ENCODE measurements at places on chromosomes 12 and 14. TPM values are rescaled to one million over a fixed set of nuclear protein-coding genes. Genes with fewer than 3 reads are reported as not detected.

Gene ANO2
- total RNA-seq: not detected

Gene SLC6A13
- 3.3 TPM for total RNA-seq

Gene TMPRSS12
- not detected for total RNA-seq

Gene PIANP
- 0.76 TPM for total RNA-seq

Gene VDR
- 217 TPM for total RNA-seq

Gene OR4E2
- not detected for total RNA-seq

Gene IRAK3
- 1.3 TPM for total RNA-seq

Gene GDF3
- total RNA-seq: not detected

- H3K4me1 ChIP-seq: no peaks in the 10 kb centered on the region
- H3K27ac ChIP-seq: no peak overlapping the region
- H3K4me3 ChIP-seq: no peak overlapping the region
These were observed 13.4 kb upstream of the SLC38A4 start for GRCh38 chr12:46839232-46839631.

DNA sequence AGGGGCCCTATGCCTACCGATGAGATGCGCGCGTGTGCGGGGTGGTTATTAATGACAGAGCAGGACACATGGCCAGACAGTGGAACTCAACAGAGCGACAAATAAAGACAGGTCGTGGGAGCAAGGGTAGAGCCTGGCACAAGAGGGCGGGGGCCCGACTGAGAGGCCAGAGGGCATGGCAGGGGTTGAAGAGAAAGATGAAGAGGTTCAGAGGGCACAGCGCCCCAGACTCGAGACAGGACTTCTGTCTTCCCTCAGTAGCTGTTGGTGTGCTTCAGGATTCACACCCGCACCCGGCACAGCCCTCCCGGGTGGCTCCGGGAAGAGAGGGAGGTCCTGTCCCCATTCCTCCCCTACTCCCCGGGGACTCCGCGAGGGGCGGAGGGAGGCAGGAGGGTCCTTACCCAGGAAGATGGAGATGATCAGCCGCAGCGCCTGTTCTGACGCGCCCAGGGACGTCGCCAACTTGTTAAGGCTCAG, 366 bp downstream of the LPCAT3 start:
- peak overlapping the region; percentile 92 for H3K27ac ChIP-seq
- DNase-seq: peak; percentile 46
- peak overlapping the region; percentile 89 for H3K4me3 ChIP-seq
- H3K4me1 ChIP-seq: peaks cover 43% of the 10 kb centered on the region
- H3K27me3 ChIP-seq: no peaks in the 10 kb centered on the region
- peaks cover 3% of the 10 kb centered on the region for H3K36me3 ChIP-seq

- no peaks in the 10 kb centered on the region for H3K36me3 ChIP-seq
- H3K27ac ChIP-seq: no peak overlapping the region
- H3K4me1 ChIP-seq: peaks cover 8% of the 10 kb centered on the region
- H3K4me3 ChIP-seq: no peak overlapping the region
- no peak for DNase-seq
- H3K27me3 ChIP-seq: no peaks in the 10 kb centered on the region
These were observed 363.1 kb upstream of the OR4E1 start for GRCh38 chr14:22036541-22037239.

- DNase-seq: no peak
- no peak overlapping the region for H3K27ac ChIP-seq
- peaks cover 58% of the 10 kb centered on the region for H3K4me1 ChIP-seq
- H3K36me3 ChIP-seq: no peaks in the 10 kb centered on the region
- H3K27me3 ChIP-seq: no peaks in the 10 kb centered on the region
These were observed 57.2 kb upstream of the CCND2 start for GRCh38 chr12:4216187-4216927.

GRCh38 chr12:41221491-41221890, 33.4 kb downstream of the PDZRN4 start:
- no peak overlapping the region for H3K27ac ChIP-seq
- no peak overlapping the region for H3K4me3 ChIP-seq
- no peaks in the 10 kb centered on the region for H3K27me3 ChIP-seq
- DNase-seq: no peak
- no peaks in the 10 kb centered on the region for H3K36me3 ChIP-seq
- H3K4me1 ChIP-seq: no peaks in the 10 kb centered on the region

DNA sequence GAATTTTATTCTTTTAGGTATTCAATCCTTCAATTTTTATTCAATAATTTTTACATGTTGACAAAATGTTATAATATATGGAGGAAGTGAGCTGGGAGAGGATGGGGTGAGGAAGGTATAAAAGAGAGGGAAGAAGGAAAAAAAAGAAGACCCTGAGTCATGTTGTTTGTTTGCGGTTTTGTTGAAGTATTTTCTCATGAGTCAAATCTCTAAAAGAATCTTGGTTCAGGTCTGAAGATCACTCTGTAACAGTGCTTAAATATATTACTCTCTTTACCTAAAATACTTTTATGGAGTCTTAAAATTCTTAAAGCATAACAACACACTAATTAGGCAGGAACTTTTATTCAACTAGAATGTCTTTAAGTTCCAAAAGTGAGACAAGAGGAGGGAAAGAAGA, 489.6 kb upstream of the GARIN6 start:
- H3K27me3 ChIP-seq: no peaks in the 10 kb centered on the region
- no peak overlapping the region for H3K4me3 ChIP-seq
- DNase-seq: no peak
- H3K27ac ChIP-seq: no peak overlapping the region

- no peak overlapping the region for H3K4me3 ChIP-seq
- peaks cover 26% of the 10 kb centered on the region for H3K4me1 ChIP-seq
- peaks cover 5% of the 10 kb centered on the region for H3K36me3 ChIP-seq
- H3K27ac ChIP-seq: no peak overlapping the region
These were observed 11.1 kb downstream of the AKAP5 start for GRCh38 chr14:64476438-64476837.

DNA sequence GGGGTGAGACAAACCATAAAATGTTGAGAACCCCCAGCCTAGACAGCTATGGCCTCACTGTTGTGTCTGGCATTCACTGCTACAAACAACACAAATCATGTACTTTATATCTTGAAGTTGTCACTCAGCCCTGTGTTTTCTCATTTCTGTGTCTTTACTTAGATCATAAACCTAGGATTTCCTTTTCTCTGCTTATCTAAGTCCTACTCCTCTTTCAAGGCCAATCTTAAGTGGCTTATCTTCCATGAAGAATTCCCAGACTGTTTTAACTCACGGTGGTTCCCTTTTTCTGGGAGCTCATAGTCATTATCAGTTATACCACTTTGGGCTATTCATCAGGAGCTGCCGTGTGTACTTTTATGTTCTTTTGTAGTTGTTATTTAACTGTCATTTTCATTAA, 42.1 kb downstream of the FLRT2 start:
- H3K4me1 ChIP-seq: peaks cover 9% of the 10 kb centered on the region
- DNase-seq: no peak
- no peaks in the 10 kb centered on the region for H3K36me3 ChIP-seq
- H3K27ac ChIP-seq: no peak overlapping the region

- H3K36me3 ChIP-seq: no peaks in the 10 kb centered on the region
- no peak for DNase-seq
- peaks cover 11% of the 10 kb centered on the region for H3K4me1 ChIP-seq
- no peak overlapping the region for H3K27ac ChIP-seq
- H3K27me3 ChIP-seq: peaks cover 6% of the 10 kb centered on the region
These were observed 267.4 kb upstream of the PELI2 start for GRCh38 chr14:55850825-55851241.

Measured in activated T-cell treated with anti-CD3 and anti-CD28 coated beads, Interleukin-2, amount 50 U/mL, for 72 hours (primary cell).